ENCODE measurements at places on chromosomes 7 and 10.
A peak's percentile ranks its signal among the peaks of the same experiment; 100 is the strongest.

DNA sequence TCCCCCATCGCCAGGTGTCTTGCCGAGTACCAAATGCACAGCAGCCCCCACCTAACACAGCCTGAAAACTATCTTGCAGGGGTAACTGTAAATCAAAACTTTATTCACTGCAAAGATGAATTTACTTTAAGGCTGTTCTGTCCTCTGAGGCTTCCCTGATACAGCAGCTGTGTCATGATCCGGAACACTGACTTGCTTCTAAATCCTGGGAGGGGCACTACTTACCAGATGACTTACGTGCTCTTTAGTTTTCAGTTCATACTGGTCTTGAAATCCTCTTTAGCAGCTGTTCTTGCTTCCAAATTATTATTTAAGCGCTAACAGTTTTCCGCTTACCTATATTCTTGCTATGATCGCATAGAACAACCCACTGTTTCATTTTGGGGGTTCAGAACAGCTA, 4.9 kb downstream of the DYNC1I1 start:
- no peak for DNase-seq

GRCh38 chr10:132942101-132943057, at the start of gene CFAP46:
TSS of gene CFAP46 (minus strand) at chr10:132942570. CDS start at chr10:132942484, 86 bp downstream.
- DNase-seq = peak; percentile 14

- DNase-seq = no peak
Measured at GRCh38 chr7:140624392-140625191, 16.0 kb downstream of the DENND2A start.

DNA sequence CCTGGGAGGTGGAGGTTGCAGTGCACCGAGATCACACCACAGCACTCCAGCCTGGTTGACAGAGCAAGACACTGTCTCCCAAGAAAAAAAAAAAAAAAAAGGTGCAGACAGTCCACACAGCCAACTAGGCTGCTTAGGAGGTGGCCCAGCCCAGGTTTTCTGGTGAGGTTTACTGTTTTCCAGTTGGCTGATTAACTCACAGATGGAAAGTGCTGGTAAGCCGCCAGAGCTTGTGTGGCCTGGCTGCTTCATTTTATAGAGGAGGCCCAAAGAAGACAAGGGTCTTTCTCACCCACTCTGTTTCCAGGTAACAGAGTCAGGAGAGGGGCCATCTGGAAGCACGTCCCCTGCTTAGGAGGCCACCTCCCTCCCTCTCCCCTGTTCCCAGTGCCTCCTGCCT, 6.2 kb downstream of the RHBDD2 start:
- no peak for DNase-seq

DNA sequence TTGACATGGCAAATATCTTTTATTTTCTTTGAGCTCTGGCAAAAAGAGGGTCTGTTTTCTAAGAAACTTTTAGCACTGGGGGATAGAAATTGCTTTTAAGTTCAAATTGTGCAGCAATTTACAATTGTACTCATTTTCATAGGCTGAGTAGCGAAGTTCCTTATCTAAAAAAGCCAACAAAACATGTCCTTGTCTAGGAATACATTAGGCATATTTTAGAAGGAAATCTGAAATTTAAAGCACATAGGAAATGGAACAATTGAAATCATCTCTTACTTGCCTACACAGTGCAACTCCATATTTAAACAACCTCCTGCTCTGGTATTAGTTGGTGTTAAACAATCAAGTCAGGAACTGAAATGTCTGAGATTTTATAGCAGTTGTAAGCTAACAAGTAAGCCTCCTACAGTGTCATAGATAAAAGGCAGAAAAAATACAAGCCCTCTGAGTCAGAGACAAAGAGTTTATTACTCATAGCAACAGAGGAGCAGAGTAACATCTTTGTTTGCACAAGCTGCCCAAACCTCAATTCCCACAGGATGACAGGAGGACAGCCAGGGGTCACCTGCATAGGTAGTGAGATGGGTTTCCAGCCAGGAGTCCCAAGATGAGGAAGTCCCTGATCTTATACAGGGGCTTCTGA, 280.2 kb upstream of the HGF start:
- DNase-seq = peak; percentile 59

DNA sequence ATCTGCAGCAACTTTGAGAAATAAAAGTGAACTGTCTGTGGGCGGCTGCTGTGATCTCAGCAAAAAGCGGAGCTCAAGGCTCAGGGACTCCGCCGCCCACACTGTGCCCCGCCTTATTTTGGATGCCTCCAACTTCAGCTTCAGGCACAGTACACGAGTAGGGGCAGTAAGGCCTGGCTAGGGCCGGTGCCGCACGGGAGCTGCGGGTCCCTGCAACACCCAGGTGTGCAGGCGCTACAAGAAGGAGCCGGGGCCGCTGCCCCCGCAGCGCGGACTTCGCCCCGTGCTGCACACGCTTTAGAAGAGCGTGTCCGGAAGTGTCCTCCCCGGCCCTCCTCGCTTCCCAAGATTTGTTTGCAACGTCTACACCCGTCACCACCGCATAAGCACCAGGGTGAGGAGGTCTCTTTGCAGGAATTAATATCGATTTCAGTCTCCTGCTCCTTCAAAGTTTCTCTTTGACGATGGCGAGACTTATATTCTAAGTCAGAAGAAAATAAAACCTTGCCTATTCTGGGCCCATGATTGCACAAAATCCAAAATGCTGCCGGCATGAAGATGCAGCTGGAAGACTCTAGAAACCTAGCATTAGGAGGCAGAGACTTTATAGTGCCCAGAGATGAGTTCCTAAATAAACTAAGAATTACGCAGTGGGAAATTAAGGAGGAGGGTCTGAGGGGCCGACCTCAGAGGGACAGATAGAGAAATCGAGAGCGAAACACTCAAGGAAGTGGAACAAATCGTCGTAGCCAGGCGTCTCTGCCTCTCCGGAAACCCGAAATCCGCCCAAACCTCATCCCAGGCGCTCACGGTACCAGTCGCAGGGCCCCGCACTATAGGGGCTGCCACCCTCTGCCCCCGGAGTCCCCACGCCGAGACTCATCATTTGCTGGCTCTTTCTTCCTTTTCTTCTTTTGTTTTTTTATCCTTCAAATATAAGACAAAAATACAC, 6.4 kb downstream of the VAX1 start:
- no peak for DNase-seq

DNA sequence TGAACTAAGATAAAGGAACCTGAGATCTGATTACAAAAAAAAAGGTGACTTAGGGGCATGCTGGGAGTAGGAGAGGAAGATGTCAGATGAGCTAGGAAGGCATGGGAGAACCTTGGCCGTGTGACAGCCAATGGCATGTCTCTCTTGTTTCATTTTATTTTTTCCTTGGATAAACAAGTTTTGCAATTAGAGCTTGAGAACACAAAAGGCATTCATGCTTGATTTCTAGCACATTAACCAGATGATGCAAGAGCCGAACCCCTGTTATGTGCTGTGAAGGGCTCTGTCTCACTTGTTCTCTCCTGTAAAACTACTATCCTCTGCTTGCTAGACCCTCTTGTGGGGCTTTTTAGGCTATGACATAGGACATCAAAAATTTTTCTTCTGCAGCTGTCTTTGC, 134.3 kb upstream of the ASAH2 start:
- DNase-seq = no peak

DNA sequence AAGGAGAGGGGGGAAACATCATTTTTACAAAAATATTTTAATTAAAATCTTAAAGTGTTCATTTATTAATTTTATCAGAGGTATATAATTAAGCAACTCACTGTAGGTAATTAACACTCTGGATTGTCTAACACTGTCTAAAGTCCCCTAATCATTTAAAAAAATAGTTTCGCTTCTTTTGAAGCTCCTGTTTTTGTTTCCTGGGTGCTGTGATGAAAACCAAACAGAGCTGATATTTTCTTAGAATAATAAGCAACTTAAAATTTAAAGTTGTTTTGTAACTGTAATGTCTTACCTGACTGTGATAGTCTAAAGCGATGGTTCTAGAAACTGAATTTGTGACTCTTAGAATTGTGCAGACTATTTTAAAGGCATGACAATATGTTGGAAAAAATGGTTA, 961.0 kb downstream of the GATA3 start:
- no peak for DNase-seq
